Right ventricle myocardium inferior (tissue), 1 donor: ENCODE measurements at places on chromosomes 7 and 10.
A peak's percentile ranks its signal among the peaks of the same experiment; 100 is the strongest.

GRCh38 chr7:147903536-147904218 is 686.9 kb upstream of the C7orf33 start:
- DNase-seq = no peak

DNA sequence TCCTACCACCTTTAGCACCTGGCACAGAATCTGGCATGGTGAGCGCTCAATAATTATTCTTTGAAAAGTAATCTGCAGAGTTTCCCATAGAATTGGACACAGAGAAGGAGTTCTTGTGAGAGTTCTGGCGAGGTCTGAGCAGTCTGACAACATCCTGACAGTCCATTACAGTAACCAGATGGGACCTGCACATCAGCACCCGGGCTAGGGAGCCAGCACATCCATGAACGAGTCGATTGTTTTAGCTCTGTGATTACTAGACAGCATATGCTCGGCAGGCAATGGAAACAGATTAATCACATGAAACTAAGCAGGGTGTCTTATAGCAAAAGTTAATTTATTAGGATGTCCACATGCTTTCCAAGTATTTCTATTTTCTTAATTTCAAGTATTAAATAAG is 96.7 kb downstream of the SEMA3D start:
- DNase-seq = peak; percentile 50

- DNase-seq = no peak
Observed at GRCh38 chr10:114664127-114664526, 6.1 kb upstream of the ABLIM1 start.

GRCh38 chr10:123597676-123598075 is 68.5 kb upstream of the GPR26 start:
- no peak for DNase-seq

DNA sequence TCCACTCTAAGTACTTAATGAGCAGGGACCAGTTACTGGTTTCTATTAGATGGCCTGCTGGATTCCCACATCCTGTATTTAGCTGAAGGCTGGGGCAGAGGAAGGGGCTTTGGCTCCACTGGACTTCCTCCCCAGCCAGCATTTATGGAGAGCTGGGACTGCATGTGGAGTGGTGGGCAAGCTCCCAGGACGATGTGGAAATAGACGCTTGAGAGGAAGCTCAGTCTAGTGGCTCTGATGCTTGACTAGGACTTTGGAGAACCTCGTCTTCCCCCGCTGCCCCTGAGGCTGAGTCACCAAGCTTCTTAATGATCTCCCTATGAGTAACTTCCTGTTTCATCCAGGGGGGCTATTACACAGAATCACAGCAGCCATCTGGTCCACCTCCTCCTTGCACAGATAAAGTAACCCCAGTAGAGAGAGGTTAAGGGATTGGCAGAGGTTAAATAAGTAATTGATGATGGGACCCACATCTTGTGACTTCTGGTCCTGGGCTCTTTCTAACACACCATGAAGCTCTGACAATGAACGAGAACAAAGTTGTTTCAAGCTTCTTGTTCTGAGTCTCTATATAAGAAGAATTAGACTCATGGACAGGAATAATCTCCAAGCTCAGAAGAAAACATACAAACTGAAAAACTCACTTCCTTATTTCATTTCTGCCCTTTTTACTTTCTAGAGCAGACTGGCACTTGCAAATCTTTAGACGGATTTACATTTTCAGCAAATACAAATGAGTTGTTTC is 126.2 kb downstream of the PRPF18 start:
- peak; percentile 88 for DNase-seq

DNA sequence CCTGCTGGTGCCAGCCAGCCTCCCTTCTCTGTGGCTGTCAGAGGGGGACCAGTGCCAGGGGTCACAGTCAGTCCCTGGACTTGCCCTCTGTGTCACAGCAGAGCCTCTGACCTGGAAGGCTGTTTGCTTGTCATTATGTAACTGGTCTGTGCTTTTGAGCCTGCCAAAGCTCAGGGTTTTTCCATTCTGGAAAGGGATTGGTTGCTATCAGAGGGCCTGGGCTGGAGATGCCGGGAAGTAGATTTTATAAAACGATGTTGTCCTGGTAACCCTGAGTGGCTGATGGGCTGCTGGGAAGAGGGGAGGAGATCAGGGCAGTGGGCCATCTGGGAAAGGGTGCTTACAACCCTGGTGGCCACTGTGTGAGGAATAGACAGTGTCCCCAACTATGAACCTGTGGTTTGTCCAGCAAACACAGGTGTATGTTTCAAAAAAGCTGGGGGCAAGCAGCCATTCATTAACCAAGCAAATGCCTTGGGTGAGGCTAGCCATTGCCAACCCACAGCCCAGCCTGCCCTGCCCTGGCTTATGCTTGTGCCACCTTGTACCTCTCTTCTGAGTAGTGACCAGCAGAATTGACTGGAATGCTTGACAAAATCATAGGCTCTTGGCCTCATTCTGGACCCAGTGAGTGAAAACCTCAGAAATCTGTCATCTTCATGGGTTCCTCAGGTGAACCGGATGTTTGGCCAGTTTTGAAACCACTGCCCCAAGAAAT is 21.6 kb downstream of the SFTPD start:
- DNase-seq = no peak

DNA sequence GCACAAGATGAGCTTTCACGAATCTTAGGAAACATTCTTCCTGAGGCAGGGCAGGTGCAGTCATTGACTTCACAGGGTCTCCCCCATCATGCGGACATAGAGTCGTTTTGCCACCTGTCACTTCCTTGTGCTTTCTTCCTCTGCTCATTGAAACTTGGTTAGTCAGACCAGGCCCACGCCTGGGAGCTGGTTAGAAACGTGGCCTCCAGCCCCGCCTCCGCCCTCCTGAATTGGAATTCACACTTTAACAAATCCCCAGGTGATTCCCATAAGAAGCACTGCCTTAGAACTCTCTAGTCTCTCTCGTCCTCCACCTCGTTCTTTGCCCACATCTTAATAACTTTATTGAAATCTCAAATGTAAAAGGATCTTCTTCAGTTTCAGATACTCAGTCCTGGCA is 265.5 kb upstream of the FZD8 start:
- DNase-seq = no peak

- no peak for DNase-seq
Observed at GRCh38 chr7:14418633-14419032, 429.2 kb upstream of the ETV1 start.
